Glutamatergic neuron (in vitro differentiated cells): ENCODE measurements at places on chromosomes 13 and 19.

DNA sequence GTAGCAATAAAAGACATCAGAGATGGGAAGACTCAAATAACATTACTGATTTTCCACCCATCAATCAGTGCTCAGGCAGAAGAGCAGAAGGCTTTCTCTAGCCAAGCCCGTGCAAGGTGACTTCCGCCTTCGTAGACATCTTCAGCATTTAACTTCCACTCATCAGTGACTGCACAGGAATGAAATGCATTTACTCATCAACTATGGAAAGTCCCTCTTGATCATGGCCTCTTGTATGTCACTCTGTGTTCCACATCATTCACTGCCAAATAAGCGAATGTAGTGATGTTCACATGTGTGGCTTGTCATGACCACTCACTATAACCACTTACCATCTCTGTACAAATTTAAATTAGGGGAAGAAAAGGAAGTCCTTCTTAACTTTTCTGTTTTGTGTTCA, 49.4 kb downstream of the SACS start:
- peaks cover 9% of the 10 kb centered on the region for H3K36me3 ChIP-seq
- DNase-seq = no peak
- H3K4me1 ChIP-seq = peaks cover 22% of the 10 kb centered on the region
- peaks cover 3% of the 10 kb centered on the region for H3K27me3 ChIP-seq

- H3K4me1 ChIP-seq = no peaks in the 10 kb centered on the region
- H3K36me3 ChIP-seq = peaks cover 7% of the 10 kb centered on the region
- no peak overlapping the region for H3K27ac ChIP-seq
Observed at GRCh38 chr13:90592943-90593342, 754.5 kb upstream of the MIR17HG start.

DNA sequence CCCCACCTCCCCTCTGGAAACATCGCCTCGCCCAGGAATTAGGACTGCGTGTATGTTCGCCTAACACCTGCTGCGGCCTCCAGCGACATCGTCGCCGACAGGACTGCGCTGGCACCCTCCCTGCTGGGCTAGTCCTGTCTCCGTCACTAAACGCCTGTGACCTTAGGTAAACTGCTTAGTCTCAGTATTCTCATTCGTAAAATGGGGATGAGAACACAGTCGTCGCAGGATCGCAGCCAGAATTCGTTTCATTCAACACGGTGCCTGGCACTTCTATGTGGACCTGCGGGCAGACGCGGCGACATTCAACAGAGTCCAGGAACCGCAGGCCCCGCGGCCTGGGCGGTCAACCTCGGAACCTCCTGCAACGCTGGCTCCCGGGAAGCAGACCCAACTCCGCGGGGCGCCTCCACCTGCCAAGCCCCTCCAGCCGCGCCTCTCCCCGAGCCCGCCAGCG, 485 bp downstream of the CRYL1 start:
- no peaks in the 10 kb centered on the region for H3K36me3 ChIP-seq
- H3K27ac ChIP-seq = no peak overlapping the region

DNA sequence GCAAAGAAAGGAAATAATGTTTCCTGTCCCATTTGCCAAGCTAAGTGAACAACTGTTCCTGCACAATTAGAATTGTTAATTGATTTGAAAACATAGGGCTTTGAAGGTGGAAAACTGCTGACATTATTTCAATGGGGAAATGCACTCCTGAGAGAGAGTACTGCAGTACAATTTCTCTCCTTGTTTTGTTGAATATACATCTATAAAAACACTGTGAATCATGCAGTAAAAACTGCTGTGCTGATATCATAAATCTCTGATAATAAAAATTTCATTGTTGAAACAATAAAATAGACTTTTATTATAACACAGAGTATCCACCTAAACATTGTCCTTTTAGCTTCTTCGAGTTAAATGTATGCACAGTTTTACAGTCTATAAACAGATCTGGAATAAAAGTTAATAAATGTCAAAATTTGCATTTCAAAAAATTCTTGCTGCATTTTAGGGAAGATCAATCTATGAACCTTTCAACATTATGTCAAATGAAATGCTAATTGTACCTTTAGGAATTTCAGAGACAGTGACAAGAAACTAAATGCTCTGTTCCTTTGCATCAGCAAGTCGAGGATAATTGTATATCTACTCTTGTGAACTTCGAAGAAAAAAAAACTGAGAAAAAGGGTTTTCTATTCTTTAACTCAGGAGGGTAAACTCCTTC, 328.2 kb upstream of the DACH1 start:
- DNase-seq = no peak
- H3K4me1 ChIP-seq = peaks cover 5% of the 10 kb centered on the region
- H3K27me3 ChIP-seq = peaks cover 2% of the 10 kb centered on the region
- no peak overlapping the region for H3K4me3 ChIP-seq
- H3K36me3 ChIP-seq = no peaks in the 10 kb centered on the region

- H3K4me1 ChIP-seq = no peaks in the 10 kb centered on the region
- H3K27ac ChIP-seq = no peak overlapping the region
- H3K27me3 ChIP-seq = peaks cover 2% of the 10 kb centered on the region
- DNase-seq = no peak
Observed at GRCh38 chr19:8988204-8988603, 22.0 kb downstream of the MUC16 start.

DNA sequence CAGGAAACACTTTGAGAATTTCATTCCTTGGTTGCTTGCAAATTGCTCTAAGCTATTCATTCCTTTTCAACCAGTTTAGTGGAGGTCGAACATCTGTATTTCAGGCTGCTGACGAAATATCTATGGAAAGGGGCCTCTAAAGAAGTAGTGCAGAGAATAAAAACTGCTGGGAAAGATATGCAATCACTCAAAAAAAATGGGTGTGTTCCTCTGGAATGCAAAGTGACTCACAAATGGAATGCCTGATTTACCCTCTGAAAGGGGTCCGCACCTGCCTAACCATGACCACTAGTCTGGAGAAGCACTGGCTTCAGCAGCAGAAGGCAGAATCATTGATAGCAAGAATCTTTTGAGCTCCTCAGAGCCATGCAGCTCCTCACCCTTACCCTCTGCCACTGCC, 129.4 kb downstream of the PCDH9 start:
- H3K36me3 ChIP-seq = no peaks in the 10 kb centered on the region
- no peak overlapping the region for H3K27ac ChIP-seq
- no peaks in the 10 kb centered on the region for H3K4me1 ChIP-seq
- no peak overlapping the region for H3K4me3 ChIP-seq
- no peak for DNase-seq

DNA sequence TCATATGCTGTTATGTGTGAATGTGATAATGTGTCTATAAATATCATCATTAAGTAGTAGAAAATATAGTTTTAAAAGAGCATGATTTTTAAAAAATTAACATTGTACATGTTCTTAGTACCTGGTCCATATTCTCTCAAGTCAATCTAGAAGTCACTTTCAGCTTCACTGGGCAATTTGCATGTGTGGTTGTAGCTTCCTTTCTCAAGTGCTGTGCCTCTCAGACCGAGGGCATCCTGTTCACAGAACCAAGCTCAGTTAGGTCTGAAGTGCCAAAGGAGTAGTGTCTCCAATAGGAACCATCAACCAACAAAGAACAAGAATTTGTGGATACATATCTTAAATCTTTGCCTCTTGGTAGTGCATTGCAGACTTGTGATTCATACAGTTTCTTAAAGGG, 541.8 kb upstream of the SLC10A2 start:
- no peak overlapping the region for H3K4me3 ChIP-seq
- H3K27me3 ChIP-seq = peaks cover 3% of the 10 kb centered on the region
- H3K4me1 ChIP-seq = no peaks in the 10 kb centered on the region
- no peaks in the 10 kb centered on the region for H3K36me3 ChIP-seq
- no peak overlapping the region for H3K27ac ChIP-seq
- DNase-seq = no peak

DNA sequence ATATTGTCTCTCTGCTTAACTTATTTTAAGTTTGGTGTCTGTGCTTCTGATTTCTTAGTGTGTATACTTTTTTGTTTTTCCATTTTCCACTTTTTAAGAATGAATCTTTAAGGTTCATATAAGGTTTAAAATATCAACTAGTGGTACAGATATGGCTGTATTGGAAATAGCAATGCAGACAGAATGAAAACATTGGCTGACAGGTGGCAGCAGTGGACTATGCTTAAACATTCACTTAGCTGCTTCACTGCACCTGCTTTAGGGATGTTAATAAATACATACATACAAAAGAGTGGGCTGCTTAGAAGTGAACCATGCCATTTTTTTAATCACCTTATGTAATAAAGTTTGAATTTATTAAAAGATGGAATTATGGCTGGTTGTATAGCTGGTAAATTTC, 27.3 kb downstream of the TM9SF2 start:
- H3K27ac ChIP-seq = no peak overlapping the region
- H3K27me3 ChIP-seq = no peaks in the 10 kb centered on the region
- peaks cover 2% of the 10 kb centered on the region for H3K4me1 ChIP-seq
- peaks cover 18% of the 10 kb centered on the region for H3K36me3 ChIP-seq

DNA sequence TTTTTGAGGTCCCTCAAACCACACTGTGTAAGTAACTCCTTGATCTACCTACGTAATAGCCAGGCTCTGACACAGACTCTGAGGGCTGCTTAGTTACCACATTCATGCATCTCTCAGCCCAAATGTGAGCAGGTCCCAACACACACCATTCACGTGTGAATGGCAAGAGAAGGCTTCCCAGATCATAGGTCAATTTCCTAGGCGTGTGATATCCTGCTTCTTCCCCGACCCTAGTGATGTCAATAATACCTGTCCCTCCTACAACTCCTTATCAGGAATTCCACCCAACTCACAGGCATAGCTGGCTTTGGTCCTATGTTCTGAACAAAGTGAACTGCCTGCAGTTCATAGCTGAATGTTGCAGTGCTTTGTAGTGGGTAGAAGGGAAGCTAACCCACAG, 334.5 kb downstream of the RFC3 start:
- H3K36me3 ChIP-seq = no peaks in the 10 kb centered on the region
- H3K27me3 ChIP-seq = no peaks in the 10 kb centered on the region
- H3K27ac ChIP-seq = no peak overlapping the region
- H3K4me3 ChIP-seq = no peak overlapping the region
- no peak for DNase-seq

GRCh38 chr13:73608157-73608516, 526.1 kb downstream of the KLF12 start:
- no peaks in the 10 kb centered on the region for H3K36me3 ChIP-seq
- H3K4me3 ChIP-seq = no peak overlapping the region
- DNase-seq = no peak
- no peak overlapping the region for H3K27ac ChIP-seq
- no peaks in the 10 kb centered on the region for H3K4me1 ChIP-seq
- H3K27me3 ChIP-seq = no peaks in the 10 kb centered on the region

GRCh38 chr19:35801828-35802227, 10.8 kb downstream of the PRODH2 start:
- H3K27me3 ChIP-seq = peaks cover 8% of the 10 kb centered on the region
- no peak for DNase-seq
- no peaks in the 10 kb centered on the region for H3K4me1 ChIP-seq
- no peak overlapping the region for H3K4me3 ChIP-seq
- H3K36me3 ChIP-seq = no peaks in the 10 kb centered on the region
- no peak overlapping the region for H3K27ac ChIP-seq

- H3K36me3 ChIP-seq = peaks cover 9% of the 10 kb centered on the region
- no peak overlapping the region for H3K4me3 ChIP-seq
- no peak for DNase-seq
- H3K27ac ChIP-seq = no peak overlapping the region
- peaks cover 1% of the 10 kb centered on the region for H3K27me3 ChIP-seq
Observed at GRCh38 chr13:79966059-79966458, 374.9 kb downstream of the SPRY2 start.

DNA sequence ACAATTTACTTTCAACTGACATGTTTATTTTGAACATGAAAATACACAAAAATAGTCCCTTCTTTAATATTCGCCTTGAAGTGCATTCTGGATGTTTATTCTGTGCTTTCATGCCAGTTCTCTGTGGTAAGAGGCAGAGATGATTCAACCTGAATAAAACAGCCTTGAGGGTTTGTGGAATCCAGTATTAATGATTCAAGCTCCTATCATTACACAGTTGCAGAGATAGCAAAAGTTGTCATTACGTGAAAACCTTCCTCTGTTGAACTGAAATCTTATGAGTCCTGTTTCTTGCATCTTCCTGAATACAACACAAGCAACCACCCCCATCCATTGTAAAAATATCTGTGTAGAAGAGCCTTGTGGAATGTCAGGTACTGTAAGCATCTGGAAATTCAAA, 142.3 kb upstream of the HTR2A start:
- H3K27me3 ChIP-seq = no peaks in the 10 kb centered on the region
- no peaks in the 10 kb centered on the region for H3K36me3 ChIP-seq
- no peak overlapping the region for H3K27ac ChIP-seq
- H3K4me3 ChIP-seq = no peak overlapping the region
- no peaks in the 10 kb centered on the region for H3K4me1 ChIP-seq

- peak overlapping the region; percentile 41 for H3K4me3 ChIP-seq
- H3K36me3 ChIP-seq = peaks cover 9% of the 10 kb centered on the region
- peaks cover 7% of the 10 kb centered on the region for H3K27me3 ChIP-seq
- DNase-seq = no peak
Observed at GRCh38 chr13:46639033-46639981, 86.3 kb downstream of the LRCH1 start.

DNA sequence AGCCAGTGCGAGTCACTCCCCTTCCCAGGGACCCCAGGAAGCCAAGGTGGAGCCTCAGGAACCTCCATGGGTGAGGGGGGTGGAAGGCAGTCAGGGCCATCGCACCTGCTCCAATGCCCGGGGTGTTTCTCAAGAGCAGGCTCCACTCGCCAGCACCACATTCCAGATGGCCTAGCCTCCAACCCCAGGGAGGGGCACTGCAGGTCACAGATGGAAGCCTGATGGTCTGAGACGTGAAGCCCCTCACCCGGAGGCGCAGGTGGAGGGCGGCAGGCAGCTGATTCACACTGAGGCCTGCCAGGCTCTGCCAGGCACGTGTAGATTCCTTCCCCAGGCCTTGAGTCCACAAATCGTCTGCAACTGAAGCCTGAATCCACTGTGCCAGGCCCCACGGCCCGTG, 23.0 kb upstream of the ISYNA1 start:
- peaks cover 13% of the 10 kb centered on the region for H3K4me1 ChIP-seq
- no peak overlapping the region for H3K27ac ChIP-seq
- no peak overlapping the region for H3K4me3 ChIP-seq

DNA sequence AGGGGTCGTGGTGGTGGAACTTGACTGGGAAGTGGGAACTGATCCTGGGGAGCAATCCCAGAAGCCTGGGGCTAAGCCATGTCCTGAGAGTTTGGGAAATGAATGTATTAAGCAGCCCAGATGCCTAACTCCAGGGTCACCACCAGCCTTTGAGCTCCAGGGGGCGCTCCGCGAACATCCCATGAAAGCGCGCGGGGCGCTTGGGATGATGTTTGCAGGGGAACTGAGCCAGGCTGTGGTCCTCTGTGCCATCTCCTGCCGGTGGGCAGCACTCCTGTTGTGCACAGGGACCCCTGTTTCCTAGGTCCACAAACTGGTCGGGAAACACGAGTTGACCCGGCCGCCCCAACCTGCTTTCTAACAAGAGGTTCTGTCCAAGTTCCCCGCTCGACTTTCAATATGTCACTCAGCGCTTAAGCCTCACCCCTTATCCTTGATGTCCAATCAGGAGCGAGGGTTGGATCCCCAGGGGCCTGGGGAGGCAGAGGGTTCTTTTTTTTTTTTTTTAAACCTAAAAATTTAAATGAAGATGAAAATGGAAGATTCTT, 14.4 kb downstream of the LEUTX start:
- no peaks in the 10 kb centered on the region for H3K4me1 ChIP-seq
- no peak overlapping the region for H3K27ac ChIP-seq
- peak; percentile 89 for DNase-seq
- peaks cover 3% of the 10 kb centered on the region for H3K27me3 ChIP-seq
- peaks cover 4% of the 10 kb centered on the region for H3K36me3 ChIP-seq
- peak overlapping the region; percentile 81 for H3K4me3 ChIP-seq

- H3K4me3 ChIP-seq = no peak overlapping the region
- no peaks in the 10 kb centered on the region for H3K4me1 ChIP-seq
- H3K36me3 ChIP-seq = no peaks in the 10 kb centered on the region
- DNase-seq = peak; percentile 19
Observed at GRCh38 chr19:35592226-35592625, 6.3 kb downstream of the PMIS2 start.
